ENCODE measurements at places on chromosomes 2 and 18. TPM values are rescaled to one million over a fixed set of nuclear protein-coding genes. Genes with fewer than 3 reads are reported as not detected.
A peak's percentile ranks its signal among the peaks of the same experiment; 100 is the strongest.

- DNase-seq, result no peak
Observed at GRCh38 chr2:219020604-219021365, 20.5 kb downstream of the CFAP65 start.

DNA sequence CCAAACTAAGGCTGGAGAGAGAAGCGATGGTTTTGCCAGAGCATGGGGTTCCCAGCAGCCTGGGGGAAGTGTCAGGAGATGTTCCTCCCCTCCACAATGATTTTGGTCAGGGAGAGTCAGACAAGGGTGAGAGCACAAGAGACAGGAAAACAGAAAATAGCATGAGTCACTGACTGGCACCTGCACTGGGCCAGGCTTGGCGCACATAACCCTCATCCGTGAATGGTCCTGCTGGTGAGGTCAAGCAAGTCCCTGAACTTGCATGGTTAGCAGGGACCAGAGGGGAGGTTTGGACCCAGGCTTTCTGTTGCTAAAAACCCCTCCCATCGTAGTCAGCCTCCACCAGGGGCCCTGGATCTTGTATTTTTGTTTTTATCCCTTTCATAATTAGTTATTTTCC lies 174.5 kb upstream of the MYT1L start:
- peak; percentile 51 for DNase-seq

- DNase-seq, result no peak
Observed at GRCh38 chr2:70115646-70116442, 28.6 kb downstream of the PCBP1 start.

DNA sequence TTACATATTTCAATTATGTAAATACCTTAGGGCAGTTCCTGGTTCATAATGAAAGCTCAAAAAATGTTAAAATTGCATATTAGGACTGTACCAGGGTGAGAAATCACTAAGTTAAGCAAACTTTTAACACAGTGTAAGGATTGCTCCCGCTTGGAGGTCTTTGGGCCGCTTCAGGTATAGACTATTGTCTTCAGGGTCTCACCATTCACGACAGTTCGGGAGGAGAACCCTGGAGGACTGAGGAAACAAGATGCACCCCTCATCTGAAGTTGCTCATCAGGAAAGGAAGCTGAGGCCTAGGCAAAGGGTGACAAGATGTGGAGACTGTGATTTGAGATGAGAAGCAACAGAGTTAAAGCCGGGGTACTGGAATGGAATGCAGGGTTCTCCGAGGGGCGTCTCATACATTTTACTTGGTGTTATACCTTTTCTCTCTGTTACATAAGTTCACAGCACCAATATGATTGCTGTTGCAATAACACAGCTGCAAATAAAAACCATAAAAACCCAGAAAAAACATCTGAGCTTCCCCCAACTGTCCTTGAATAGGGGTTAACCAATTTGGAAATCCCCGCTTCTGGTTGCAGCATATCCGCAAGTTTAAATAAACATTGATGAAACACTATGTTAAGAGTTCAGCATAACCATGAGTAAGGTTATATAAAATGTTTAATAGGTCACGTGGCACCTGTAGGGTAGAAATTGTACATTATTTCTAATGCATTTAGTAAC lies 40.1 kb downstream of the FBXO48 start:
- no peak for DNase-seq

The IL1B gene
- total RNA-seq, result not detected

GRCh38 chr2:148529745-148530144 lies 114.8 kb upstream of the EPC2 start:
- peak; percentile 66 for DNase-seq

DNA sequence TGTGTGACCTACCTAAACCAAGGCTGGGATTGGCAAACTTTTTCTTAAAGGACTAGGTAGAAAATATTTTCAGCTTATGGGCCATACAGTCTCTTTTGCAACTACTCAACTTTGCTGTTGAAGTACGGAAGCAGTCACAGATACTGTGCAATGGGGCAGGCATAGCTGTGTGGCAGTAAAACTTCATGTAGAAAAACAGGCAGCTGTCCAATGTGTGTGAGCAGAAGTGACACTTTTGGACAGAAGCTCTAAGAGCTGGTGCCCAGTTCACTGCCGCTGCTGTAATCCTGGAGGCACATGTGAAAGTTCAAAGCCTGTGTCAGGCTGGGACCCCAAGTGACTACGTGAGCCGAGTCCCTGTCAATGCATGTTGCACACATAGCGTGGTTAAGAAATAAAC lies 46.7 kb downstream of the MAPK4 start:
- DNase-seq, result no peak

The GNAL gene
- total RNA-seq, result 1.3 TPM

Data from osteocyte (in vitro differentiated cells).